ENCODE measurements at places on chromosomes 16 and 17.

DNA sequence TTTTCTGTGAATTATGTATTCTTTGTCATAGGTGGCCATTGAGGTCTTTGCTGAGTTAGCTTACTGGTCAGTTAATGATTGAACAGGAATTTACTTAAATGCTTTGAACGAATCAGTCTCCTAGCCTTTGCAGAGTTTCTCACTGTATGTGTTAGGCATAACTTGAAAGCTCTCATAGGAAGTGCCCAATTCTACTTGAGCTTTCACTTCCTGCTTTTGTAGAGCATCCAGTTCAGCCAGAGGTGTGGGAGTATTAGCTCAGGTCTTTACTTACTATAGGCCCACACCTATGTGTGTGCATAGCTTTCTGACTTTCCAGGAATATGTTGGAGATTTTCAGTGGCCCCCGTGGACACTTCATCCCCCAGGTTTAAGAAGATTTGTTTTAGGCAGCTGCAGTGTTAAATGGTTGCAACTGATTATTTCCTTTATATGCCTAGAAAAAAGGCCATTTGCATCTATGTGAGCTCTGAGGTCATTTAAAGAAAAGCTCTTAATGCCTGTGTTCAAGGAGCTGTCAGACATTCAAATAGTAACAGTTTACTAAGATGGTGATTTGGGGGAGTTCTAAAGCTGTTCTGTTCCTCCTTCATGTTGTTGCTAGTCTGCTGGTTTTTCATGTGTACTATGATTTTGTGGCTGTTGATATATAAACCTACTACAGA is 62.3 kb downstream of the PHKB start:
- DNase-seq = no peak

DNA sequence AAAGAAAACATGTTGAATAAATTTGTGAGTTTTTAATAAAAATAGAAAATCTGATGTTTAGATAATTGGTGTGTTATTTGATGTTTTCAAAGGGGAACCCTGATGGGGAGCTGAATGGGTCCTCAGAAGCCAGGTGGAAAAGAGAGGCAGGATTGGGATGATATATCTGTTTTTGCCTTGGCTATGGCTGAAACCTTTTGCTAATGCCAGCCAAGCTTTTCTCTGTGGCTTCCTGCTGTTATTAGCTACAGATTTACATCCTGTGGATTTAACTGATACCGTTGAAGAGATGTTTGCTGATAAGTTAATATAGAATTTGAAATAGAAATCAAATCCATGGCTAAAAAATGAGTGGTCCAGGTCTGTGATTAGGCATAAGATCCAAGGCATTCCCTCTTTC is 4.2 kb upstream of the AATF start:
- DNase-seq = no peak

DNA sequence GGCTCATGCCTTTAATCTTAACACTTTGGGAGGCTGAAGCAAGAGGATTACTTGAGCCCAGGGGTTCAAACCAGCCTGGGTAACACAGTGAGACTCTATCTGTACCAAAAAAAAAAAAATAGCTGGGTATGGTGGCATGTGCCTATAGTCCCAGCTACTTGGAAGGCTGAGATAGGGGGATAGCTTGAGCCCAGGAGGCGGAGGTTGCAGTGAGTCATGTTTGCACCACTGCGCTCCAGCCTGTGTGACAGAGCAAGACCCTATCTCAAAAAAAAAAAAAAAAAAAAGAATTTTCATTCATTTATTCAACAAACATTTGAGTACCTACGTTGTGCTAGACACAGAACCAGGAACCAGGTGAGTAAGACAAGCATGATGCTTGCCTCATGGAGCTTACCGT is 73.6 kb upstream of the MRTFB start:
- DNase-seq = no peak

GRCh38 chr16:30934827-30935557 is 11.6 kb downstream of the FBXL19 start:
- peak; percentile 16 for DNase-seq

DNA sequence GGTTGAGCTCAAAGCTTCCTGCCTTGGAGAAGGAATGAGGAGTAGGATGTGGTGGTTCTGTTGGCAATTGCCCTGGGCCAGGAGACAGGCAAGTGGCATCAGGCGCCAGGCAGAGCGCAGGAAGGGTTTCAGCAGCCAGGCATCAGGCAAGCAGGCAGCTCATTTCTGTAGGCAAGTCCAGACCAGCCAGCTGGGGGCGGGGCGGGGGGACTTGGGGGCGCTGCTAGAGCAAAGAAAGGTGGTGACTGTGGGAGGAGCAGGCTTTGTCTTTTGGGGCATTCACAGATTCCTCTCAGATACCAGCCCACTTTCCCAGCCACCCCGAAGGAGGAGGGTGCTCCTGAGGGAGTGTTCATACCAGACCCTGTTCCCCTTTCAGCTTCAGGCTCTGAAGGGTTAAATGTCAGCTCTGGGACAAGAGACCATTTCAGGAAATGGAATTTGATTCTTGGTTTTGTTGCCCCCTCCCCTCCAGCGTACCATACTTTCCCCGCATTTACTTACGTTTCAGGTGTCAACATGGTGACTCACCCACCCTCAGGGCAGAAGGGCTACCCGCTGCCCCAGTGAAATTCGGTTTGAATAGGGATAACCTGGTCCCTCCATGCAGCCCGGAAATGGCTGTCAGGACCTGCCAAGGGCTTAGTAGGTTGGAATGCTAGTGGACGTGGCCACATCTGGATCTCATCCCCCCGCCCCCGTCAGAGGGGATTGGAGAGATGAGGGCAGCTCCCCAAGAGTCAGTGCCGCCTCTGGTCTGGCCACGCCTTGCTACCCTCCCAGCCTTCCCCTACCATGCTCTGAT is 13.2 kb downstream of the NGFR start:
- no peak for DNase-seq

DNA sequence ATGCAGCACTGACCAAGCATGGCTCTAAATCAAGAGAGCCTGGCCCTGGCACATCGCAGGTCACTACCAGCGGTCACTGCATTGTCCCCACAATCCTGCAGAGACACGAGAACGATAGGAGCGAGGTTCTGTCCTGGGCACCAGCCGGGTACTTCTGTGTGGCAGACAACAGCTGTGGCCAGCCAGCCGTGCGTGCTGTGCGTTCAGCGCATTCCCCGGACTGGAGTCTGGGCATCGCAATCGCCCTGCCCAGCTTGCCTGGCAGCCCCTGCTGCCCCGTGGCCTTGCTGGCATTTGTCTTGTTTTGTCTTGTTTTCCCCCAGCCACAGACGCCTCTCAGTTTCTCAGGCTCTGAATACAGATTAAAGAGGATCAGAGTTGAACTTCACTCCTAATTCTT is 33.9 kb downstream of the COTL1 start:
- no peak for DNase-seq

GRCh38 chr17:52536489-52536888 is 378.0 kb upstream of the CA10 start:
- no peak for DNase-seq

DNA sequence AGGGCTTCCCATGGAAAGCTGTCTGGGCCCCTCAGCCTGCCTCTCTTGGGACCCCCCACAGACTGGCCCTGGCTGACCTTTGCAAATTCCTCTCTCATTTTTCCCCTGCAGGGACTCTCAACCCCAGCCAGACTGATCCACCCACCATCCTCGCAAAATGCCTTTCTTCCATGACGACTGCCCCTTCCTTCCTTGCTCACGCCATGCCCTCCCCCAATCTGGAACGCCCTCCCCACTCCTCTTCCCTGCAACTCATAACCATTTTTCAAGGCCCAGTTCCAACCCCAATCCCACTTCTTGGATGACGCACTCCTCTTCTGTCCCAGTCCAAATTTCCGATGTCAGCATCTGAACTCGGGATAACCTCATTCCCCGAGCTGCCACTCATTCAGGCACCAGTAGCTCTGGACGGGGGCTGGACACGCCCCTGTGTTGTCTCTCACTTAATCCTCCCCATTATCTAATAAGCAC is 1.3 kb upstream of the DNAI2 start:
- no peak for DNase-seq

- no peak for DNase-seq
These were observed 23.1 kb downstream of the STAT3 start for GRCh38 chr17:42365136-42365535.

GRCh38 chr16:19127674-19128131 is 13.9 kb downstream of the ITPRIPL2 start:
- no peak for DNase-seq

DNA sequence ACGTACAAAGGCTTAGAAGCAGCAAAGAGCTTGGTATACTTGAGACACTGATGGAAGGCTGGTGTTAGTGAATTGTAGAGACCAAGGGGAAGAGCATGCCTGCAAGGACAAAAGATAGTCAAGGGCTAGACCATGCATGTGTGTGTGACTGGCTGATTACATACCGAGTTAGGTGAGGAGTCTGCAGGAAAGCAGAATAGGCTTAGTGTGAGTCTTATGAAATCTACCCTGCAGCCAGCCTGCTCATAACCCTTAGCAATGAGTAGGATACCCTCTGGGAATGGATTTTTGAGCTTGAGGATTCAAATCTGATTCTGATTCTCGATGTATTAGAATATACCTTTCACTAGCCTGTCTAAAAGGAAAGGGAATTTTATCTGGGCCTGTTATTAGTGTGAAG is 77.0 kb downstream of the TANGO6 start:
- no peak for DNase-seq

DNA sequence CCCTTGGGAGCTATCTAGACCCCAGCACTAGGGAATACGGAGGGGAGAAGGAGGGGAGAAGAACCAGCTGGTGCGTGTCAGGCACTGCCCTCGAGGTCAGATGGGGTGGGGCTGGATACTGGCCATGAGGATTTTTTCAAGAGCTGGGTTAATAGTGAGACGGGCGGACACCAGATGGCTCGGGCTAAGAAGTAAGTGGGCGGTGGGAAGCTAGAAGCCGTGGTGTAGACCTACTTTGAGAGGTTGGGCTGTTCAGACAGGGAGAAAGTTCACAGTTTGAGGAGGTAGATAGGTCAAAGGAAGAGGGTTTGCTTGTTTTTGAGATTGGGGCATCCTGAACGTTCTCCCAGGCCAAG is 303.8 kb downstream of the SEC14L1 start:
- no peak for DNase-seq

DNA sequence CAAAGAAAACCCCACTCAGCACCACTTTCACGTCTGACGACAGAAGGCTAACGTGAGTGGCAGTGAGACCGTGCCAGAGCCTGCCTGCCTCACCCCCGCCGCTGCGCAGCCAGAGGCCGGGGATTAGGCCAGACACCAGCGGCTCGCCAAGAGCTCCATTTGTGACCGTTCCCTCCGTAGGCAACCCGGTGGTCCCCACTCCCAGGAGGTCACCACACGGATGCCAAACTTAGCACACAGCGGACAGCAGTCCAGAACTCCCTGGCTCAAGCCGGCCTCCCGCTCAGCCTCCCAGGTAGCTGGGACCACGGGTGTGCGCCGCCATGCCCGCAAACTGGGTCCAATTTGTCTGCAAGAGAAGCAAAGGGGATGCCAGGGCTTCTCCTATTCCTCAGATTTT is 104.6 kb downstream of the ANKRD11 start:
- DNase-seq = no peak

GRCh38 chr16:807347-808084 is 7.0 kb upstream of the GNG13 start:
- DNase-seq = peak; percentile 67

DNA sequence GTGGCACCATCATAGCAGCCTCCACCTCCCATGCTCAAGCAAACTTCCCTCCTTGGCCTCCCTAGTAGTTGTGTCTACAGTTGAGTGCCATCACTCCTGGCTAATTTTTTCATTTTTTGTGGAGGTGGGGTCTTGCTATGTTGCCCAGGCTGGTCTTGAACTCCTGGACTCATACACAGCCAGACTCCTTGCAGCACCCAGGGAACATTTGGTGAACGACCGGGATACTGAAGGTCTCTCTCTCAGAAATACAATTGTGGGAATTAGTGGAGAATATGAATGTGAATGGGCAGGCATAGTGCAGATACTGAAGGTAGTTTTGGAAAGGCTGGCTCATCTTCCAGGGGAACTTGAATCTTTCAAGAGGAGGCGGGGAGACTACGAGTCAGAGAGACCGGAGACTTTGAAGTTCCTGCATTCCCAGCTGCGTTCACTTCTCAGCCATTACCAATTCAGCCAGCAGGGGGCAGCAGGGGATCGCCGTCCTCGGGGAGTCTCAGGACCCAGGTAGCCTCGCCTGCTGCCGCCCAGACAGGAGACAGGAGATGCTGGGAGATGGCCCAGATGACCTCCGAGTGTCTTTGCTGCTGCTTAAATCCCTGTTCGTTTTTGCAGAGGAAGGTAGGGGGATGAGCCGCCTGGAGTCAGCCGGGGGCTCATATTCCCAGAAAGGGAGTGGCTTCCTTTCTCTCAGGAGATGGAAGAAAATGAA is 68.6 kb downstream of the HAPSTR1 start:
- no peak for DNase-seq

DNA sequence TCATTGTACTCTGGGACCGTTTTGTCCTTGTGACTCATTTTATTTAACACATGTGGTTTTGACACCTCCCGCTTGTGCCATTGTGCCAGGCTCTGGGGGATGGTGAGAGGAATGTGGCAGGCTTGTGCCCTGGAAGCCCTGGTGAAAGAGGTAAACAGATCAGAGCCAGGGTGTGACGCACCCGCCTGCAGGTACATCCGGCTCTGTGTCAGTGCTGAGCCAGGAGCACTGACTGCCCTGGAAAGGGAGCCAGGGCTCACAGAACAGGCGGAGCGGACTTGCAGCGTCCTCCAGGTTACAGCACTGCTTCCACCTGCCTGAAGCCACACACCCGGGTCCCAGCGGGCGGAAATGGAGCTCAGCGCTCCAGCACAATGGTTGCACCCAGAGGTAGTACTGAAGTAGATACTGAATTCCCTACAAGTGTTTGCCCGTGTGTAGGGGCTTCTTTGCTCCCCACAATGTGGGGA is 30.6 kb downstream of the CDRT15 start:
- no peak for DNase-seq

DNA sequence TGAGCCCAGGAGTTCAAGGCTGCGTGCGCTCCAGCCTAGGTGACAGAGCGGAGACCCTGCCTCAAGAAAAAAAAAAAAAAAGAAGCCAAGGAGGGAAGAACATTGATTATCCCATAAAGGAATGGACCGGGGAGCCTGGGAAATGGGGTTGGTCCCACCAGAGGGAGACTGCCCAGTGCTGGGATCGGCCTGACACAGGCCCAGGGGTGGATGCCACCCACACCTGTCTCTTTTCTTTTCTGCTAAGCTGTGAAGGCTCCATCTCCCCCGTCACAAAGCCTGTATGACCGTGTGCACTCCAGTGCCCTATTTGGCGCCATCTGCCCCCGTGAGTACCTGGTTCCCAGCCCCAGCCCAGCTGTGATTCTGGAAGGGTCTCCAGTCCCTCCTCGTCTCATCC is 15.7 kb downstream of the UBALD1 start:
- DNase-seq = no peak

GRCh38 chr16:69114346-69114975 is 9.0 kb downstream of the HAS3 start:
- DNase-seq = no peak

GRCh38 chr16:70453892-70454221 is 538 bp upstream of the FCSK start:
- no peak for DNase-seq

GRCh38 chr17:48153691-48154358 is 46.3 kb downstream of the SNX11 start:
- no peak for DNase-seq

Data from bone marrow (tissue), 2 donors.